Activated CD8-positive, alpha-beta T cell treated with anti-CD3 and anti-CD28 coated beads, Interleukin-2, amount 10 ng/mL, durations not matched to agents 7 days and 5 days (primary cell): ENCODE measurements at places on chromosomes 16 and 17. TPM values are rescaled to one million over a fixed set of nuclear protein-coding genes. Genes with fewer than 3 reads are reported as not detected.

The SULT1A2 gene
- total RNA-seq, result 0.57 TPM

The LRRC75A gene
- total RNA-seq, result 3.6 TPM

The HCRT gene
- total RNA-seq, result not detected

The FBXL19 gene
- total RNA-seq, result 22.7 TPM

The MT1A gene
- not detected for total RNA-seq

The PRSS21 gene
- total RNA-seq, result 6.0 TPM

The GNG13 gene
- total RNA-seq, result not detected

The CHST5 gene
- not detected for total RNA-seq

The LRRC37A gene
- total RNA-seq, result 2.8 TPM

The OR4D1 gene
- 0.50 TPM for total RNA-seq

The PGS1 gene
- 46.5 TPM for total RNA-seq

The TPSD1 gene
- total RNA-seq, result not detected

The GSDMA gene
- total RNA-seq, result 3.3 TPM

The LPO gene
- not detected for total RNA-seq

The HEATR9 gene
- 1.1 TPM for total RNA-seq

The OR3A3 gene
- not detected for total RNA-seq

The EXOC3L1 gene
- not detected for total RNA-seq

The KCTD13 gene
- 33.8 TPM for total RNA-seq

The PITPNM3 gene
- 0.71 TPM for total RNA-seq

The ACBD4 gene
- total RNA-seq, result 10.0 TPM

The GLIS2 gene
- 0.16 TPM for total RNA-seq

The SMIM36 gene
- not detected for total RNA-seq

The CCL3 gene
- total RNA-seq, result 5.1 TPM

The PGAP6 gene
- total RNA-seq, result 85.8 TPM

The ACSM2A gene
- not detected for total RNA-seq

The CAVIN1 gene
- 1.7 TPM for total RNA-seq

The KCNJ18 gene
- total RNA-seq, result not detected

The MEOX1 gene
- total RNA-seq, result 6.9 TPM

The CFAP119 gene
- 4.4 TPM for total RNA-seq

The SMTNL2 gene
- total RNA-seq, result not detected

The TIMP2 gene
- total RNA-seq, result 3.6 TPM

The PPL gene
- total RNA-seq, result not detected

The TERB1 gene
- total RNA-seq, result not detected

The PPP1R27 gene
- total RNA-seq, result not detected

The FAHD1 gene
- total RNA-seq, result 14.6 TPM

The KIF19 gene
- 0.37 TPM for total RNA-seq

The CD300H gene
- not detected for total RNA-seq

The MYOCD gene
- not detected for total RNA-seq

The CYGB gene
- not detected for total RNA-seq
